CD8-positive, alpha-beta T cell (primary cell): ENCODE measurements at places on chromosomes 13 and 19.
A peak's percentile ranks its signal among the peaks of the same experiment; 100 is the strongest.

GRCh38 chr13:113474179-113474578 lies 16.3 kb downstream of the DCUN1D2 start:
- DNase-seq = no peak

GRCh38 chr19:34454091-34454490 lies 25.9 kb downstream of the UBA2 start:
- DNase-seq = no peak

- no peak for DNase-seq
Measured at GRCh38 chr13:33353646-33354045, 68.1 kb upstream of the STARD13 start.

DNA sequence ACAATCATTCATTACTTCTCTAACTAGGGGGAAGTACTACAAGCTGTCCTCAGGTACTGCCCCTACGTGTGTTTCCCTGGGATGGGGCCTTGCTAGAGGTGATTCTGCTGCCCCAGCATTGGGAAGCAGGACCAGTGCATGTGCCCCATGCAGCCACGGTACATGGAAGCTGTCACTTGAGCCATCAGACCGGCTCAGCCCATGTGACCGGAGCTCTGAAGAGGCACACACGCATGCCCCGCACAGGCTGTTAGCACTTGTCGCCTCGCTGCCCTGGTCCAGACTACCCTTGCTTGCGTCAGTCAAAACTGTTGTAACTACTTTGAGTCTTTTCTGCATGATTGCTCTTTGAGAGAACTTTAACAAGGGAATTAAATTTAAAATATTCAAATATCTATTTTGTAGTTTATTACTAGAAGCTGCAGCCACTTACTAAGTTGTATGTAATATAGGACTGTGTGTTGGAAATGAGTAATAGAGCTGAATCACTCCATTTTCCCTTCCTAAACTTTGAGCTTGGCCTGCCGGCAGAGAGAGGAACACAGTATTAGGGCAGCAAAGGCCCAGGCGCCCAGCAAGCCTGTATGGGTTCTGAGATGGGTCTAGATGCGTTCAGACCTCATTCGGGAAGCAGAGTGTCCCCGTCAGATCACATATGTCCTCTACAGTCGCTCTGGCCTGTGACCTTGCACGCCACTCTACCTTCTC lies 42.2 kb downstream of the DHRS12 start:
- no peak for DNase-seq

DNA sequence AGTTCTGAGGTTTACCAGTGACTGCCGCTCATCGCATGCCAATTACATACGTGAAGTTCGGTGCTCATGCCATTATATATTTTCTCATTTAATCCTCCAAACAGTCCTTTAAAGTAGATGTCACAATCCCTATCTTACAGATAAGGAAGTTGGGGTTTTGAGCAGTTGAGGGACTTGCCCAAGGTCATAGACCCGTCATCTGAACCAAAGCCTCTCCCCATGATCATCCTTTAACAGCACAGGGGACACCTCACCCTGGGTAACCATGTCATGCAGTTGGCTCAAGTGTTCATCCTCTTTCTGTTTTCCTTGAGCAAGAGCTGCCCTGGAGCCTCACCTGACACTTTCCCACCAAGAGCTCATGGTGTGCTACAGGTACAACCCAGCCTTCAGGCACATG lies 69.1 kb downstream of the HSPH1 start:
- DNase-seq = no peak

DNA sequence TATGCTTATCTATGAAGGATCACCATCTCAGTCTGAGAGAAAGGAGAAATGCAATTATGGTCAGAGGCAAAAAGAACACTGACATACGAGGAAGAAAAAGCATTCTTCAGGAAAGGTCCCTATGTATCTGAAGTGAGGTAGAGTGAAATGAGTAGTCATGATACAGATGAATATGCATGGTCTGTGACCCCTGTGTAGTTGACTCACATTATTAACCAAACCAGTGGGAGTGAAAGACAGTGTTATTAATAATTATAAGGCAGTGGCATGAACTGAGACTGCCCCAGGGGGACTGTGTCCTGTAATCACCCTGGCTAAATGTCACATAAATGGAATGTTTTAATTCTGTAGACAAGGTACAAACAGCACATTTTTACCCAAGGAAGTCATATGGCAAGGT lies 1320.2 kb upstream of the PCDH9 start:
- DNase-seq = no peak

GRCh38 chr13:66926851-66927524 lies 303.1 kb downstream of the PCDH9 start:
- DNase-seq = no peak

DNA sequence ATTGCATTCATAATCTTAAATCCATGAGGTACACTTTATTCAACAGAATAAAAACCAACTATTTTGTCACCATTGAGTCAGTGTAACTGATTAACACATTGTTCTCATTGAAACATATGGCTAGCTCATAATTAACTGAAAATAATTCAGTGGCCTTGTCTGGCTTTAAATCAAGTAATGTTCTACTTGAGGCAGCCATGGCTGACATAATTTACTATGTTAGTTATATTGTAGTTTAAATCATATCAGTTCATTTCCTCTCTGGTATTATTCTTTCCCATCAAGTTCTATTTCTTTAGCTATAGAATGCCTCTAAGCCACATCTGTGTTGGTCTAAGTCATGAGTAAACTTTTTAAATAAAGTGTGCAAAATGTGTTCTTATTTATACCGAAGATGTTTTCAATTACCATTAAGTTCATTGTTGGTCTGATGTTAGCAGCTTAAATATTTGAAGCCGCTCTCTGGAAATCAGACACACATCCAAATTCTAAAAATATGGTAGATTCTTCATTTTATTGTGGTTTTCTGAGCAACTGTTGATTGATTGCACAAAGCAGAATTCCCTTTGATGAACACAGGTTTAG lies 393.7 kb downstream of the GPC6 start:
- DNase-seq = no peak

- peak; percentile 13 for DNase-seq
Measured at GRCh38 chr19:35015270-35015953, 14.9 kb upstream of the SCN1B start.

GRCh38 chr19:40609561-40610395 lies 8.6 kb downstream of the LTBP4 start:
- peak; percentile 86 for DNase-seq

- no peak for DNase-seq
Measured at GRCh38 chr13:110509971-110510786, 51.3 kb downstream of the RAB20 start.

DNA sequence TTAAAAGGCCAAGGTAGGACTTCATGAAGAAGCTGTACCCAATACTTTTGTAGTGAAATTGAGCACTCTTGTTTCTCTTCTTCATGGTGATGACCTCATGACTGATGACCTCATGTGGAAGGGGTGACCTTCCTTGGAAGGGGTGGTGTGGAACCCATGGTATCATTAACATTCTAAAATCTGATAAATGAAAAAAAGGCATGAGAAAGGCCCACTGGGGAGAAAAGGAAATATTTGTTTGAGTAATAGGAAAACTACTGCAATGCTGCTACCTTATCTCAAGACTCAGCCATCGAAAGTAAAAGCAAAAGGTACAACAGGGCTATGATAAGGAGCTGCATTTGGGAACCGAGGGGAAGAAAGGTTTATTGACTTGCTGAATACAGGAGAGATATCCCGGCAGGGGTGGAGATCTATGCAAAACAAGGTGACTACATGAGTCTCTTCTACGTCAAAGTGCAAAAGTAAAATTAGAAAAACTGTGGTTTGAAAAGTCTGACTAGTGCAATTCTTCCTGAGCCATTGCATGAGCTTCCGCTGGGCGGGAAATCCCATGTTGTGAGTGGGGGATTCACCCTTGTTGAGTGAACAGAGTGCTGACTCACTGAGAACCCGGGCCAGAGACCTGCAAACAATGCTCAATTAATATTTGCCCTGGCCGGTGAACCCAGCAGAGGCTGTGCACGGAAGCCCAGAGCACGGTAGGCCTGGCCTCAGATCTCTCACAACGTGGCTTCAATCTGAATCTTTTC lies 138.9 kb upstream of the RFC3 start:
- DNase-seq = peak; percentile 20

DNA sequence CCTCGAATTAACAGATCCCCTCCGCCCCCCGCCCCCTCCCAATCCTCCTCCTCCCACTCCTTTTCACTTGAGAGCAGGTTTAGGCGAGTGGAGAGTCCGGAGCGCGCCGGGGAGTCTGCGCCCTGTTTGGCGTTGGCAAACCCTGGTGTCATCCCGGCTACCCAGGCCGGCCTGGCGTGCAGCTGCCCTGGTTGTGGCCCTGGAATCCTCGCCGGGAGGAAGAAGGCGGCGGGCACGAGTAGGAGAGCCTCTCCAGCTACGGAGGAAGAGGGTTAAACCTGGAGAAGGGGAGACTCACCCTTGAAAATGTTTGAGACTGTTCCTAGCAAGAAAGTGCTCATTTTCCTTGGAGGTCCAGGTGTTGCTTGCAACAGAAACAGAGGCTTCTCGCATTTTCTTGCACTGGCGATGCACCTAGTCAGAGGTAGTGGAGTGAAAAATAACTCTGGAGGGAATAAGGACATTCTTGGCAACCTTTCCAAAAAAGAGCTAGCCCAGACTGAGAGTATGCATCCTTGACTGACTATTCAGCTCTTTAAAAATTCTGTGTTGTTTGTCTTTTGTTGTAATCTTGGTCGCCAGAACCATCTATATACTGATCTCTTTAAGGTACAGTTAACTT lies 1.3 kb upstream of the SOX21 start:
- DNase-seq = no peak

GRCh38 chr13:50809133-50810090 lies 34.1 kb downstream of the DLEU7 start:
- no peak for DNase-seq

GRCh38 chr19:1986357-1987162 lies 29.0 kb downstream of the BTBD2 start:
- no peak for DNase-seq

GRCh38 chr19:23002690-23003422 lies at the start of gene ZNF728:
ZNF728 (minus strand) TSS chr19:23003176; CDS start chr19:23003030, 146 bp downstream.
- DNase-seq = no peak

GRCh38 chr13:106484084-106484483 lies 51.4 kb downstream of the EFNB2 start:
- no peak for DNase-seq

DNA sequence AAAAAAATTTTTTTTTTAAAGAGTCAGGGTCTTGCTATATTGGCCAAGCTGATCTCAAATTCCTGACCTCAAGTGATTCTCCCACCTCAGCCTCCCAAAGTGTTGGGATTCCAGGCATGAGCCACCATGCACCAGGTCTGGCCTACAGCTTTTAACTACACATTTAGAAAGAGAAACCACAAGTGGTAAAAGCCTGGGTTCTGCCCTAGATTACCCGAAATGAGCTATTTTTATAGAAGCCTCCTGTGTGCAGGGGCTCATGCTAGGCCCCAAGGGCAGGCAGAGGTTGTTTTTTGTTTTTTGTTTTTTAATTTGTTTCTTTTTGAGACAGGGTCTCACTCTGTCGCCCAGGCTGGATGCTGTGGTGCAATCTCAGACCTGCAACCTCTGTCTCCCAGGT lies 14.0 kb upstream of the MYADM start:
- no peak for DNase-seq

DNA sequence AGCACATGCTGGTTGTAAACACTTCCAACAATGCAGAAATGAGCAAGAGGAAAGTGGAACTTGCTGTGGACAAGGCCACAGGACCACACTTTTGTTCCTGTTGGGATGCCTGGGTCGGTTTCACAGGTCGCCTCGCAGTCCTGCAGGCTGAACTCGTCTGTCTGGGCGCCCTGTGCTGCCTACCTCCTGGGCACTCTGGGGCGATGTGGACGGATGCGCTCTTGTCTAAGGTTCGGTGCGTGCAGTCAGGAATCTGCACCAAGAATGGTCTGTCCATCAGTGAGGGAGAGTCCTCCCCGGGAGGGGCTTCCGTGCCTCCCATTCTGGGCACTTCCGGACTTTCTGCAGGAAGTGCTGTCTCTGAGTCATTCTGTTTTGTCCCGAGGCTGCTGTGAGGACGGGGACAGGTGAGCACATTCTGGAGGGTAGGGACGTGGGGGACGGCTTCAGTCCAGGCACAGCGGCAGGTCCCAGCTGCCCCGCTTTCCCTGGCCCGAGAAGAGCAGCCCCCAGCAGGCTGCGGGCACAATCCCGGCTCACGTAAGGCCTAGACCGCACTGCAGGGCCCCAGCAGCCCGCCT lies 24.1 kb upstream of the SLITRK1 start:
- no peak for DNase-seq

- no peak for DNase-seq
Measured at GRCh38 chr13:99264051-99264450, 5.9 kb upstream of the GPR18 start.

GRCh38 chr19:41014643-41015042 lies 23.6 kb downstream of the CYP2B6 start:
- no peak for DNase-seq

- DNase-seq = no peak
Measured at GRCh38 chr13:110684388-110685056, 21.4 kb downstream of the CARS2 start.

- DNase-seq = no peak
Measured at GRCh38 chr13:40061466-40062450, 406.3 kb downstream of the COG6 start.

DNA sequence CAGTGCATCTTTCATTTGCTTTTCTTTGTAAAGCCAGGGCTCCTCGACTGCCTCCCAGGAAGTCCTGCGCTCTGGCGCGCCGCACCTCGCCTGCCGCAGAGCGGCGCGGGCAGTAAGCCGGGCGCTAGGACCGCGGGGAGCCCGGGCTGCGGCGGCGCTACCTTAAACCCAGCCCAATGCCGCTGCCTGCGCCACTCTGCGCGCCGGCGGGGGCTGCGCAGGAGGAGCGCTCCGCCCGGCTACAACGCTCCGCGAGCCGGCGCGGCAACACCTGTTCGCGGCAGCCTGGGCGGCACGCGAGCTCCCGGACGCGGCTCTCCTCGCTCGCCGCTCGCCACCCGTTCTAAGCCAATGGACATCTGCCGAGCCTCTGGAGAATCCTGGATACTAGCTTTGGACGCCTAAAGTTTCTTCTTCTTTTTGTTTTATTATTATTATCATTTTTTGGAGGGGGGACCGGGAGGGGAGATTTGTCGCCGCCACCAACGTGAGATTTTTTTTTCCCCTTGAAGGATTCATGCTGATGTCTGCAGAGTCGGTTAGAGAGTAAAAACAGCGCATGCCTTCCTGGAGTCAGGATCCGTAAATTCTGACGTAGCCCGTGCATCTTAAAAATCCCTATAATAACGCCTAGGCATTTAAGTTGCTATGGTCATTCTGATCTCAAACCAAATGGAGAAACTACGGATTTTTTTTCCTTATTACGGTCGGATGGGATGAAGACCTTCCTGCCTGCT lies at the start of gene FGF9:
TSS of gene FGF9 (plus strand) at position 191 of the 737 bp plus-strand sequence. CDS start 840 bp downstream, outside the sequence.
- peak; percentile 78 for DNase-seq
